ENCODE measurements at places on chromosomes 7 and 10. TPM values are rescaled to one million over a fixed set of nuclear protein-coding genes. Genes with fewer than 3 reads are reported as not detected.

HBP1 gene
- total RNA-seq: 22.1 TPM

LGI1 gene
- not detected for total RNA-seq

CHCHD3 gene
- total RNA-seq: 57.1 TPM

CYP2C8 gene
- 0.30 TPM for total RNA-seq

DNAJC12 gene
- 3.7 TPM for total RNA-seq

LIPM gene
- not detected for total RNA-seq
